ENCODE measurements at places on chromosomes 12 and 14. TPM values are rescaled to one million over a fixed set of nuclear protein-coding genes. Genes with fewer than 3 reads are reported as not detected.

Gene DEPDC4
- 3.5 TPM for total RNA-seq

Gene RFLNA
- not detected for total RNA-seq

Gene GLS2
- total RNA-seq, result 6.1 TPM

Gene SLC6A12
- not detected for total RNA-seq

Gene RNASE2
- not detected for total RNA-seq

Gene TRPV4
- not detected for total RNA-seq

Gene PIWIL1
- not detected for total RNA-seq

DNA sequence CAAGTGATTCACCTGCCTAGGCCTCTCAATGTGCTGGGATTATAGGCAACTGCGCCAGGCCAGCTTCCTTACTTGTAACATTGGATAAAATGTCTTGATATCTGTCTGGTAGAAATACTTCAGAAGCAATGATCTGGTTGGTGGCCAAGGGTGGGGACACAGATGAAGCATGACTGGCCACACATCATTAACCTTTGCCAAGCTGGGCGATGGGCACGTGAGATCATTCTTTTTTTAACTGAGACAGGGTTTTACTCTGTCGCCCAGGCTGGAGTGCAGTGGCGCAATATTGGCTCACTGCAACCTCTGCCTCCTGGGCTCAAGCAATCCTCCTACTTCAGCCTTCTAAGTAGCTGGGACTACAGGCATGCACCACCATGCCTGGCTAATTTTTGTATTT, 31.1 kb downstream of the PLEKHH1 start:
- no peak for DNase-seq

GRCh38 chr12:76560086-76560491, 518 bp upstream of the OSBPL8 start:
- DNase-seq, result no peak

GRCh38 chr12:16331998-16332397, 15.4 kb upstream of the MGST1 start:
- DNase-seq, result no peak

DNA sequence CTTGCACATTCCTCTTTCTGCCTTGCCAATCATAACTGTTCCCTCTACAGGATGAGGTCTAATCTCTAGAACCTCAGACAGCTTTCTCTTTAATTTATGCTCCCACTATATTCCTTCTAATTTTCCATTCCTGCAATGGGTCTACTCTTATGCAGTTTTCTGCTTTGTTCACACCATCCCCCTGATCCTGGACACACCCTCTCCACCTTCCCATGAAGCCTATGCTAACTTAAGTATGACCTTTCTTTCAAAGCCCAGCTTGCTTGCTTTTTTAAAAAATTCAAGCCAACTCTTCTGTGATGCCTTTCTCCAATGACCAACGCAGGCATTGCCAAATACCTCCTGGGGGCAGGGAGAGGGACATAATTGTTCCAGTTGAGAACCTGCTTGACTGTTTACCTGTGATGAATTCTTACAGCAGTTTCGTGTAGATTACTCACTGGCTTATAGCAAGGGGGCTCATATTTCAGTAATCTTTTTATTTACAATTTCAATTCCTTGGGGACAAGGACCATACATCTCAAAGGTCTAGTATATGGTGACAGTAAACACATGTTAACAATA, 7.8 kb downstream of the SLC38A1 start:
- DNase-seq, result no peak

- no peak for DNase-seq
These were observed 197.1 kb downstream of the BTG1 start for GRCh38 chr12:91948504-91948903.

DNA sequence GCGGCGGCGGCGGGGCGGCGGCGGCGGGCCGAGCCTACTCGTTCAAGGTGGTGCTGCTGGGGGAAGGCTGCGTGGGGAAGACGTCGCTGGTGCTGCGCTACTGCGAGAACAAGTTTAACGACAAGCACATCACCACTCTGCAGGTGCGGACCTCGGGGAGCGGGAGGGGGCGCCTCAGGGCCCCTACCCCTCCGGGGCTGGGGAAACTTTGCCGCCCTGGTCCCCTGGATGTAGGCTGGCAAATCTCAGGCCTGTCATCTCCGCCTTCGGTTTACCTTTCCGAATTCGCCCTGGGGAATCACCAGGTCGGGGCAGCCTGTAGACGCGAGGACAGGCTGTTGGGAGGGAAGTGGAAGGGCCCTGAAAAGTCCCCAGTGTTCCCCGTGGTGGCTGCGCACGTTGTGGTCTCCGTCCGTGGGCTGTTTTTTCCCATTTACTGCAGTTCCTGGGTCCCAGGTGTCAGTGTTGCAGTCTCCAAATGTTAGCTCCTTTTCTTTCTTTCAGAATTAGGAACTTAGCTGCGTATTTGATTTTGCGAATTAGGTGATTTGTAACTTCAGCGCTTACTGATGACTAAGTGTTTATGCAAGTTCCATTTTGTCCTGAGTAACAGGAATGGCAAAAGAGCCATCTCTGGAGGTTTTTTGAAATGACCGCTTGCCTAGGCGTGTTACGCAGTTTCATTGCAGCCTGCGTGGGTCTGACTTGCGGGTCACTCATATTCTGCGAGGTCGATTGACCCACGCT, 656 bp downstream of the RAB21 start:
- peak; percentile 80 for DNase-seq

DNA sequence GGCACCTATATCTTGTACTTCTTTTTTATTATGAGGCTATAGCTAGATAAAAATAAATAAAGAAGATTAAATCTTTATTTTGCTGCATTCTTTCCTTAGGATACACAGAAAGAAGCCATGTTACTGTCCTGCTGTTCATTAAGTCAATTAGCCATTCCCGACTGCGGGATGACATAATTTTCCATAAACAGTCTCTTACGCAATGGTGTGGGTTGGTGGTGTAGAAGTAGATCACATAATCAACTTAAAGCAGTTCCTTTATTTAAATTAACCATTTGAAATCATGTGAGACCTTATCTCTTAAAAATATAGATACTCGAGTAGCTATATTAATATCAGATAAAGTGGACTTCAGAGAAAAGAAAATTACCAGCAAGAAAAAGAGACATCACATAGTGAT, 40.2 kb downstream of the TAOK3 start:
- no peak for DNase-seq

DNA sequence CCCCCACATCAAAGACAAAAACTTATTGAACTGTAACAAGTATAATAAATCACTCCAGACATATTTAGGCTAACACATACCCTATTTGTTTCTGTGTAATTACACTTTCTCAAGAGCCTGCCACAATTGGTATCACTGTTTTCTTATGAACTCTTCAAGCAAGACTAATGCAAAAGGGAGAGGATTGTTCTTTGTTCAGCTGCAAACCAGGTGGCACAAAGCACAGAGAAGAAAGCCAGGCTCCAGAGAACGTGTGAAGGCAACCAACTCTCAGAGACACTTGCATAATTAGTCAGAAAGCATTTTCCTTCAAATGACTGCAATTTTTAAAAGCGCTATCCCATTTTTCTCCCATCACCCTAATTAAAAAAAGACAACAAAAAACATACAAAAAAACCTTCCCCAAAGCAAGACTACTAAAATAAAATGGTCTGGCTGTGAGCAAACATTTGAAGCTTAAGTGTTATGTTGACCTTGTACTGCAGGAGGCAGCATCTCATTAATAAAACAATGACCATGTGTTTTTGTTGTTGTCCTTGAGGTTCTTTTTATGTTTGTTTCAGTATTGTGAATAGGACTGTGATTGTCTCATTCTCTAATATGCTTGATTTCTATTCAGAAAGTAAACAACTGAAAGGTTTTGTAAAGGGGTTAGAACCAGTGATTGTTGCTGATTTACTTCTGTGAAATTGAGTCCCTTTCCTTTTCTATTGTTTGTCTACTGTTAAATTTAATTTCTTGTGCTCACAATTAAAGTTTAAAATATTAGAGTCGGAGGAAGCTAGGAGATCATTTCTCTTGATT, 452.7 kb upstream of the PDE3A start:
- no peak for DNase-seq

DNA sequence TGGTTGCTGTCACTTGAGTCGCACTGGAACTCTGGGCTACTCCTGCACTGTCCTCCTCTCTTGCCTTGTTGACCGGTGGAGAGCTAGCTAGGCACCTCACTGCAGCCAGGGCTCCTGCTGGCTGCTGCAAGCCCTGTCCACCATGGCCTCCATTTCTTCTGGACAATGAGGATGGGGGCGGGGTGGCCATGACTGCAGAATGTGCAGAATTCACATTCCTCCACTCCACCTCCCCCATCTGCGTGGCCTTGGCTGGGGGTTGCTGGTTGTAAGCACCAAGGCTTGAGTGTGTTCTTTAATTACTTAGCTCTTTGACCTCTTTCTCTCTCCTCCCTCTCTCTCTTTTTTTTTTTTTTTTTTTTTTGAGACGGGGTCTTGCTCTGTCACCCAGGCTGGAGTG, 248.5 kb downstream of the PCNX1 start:
- no peak for DNase-seq

DNA sequence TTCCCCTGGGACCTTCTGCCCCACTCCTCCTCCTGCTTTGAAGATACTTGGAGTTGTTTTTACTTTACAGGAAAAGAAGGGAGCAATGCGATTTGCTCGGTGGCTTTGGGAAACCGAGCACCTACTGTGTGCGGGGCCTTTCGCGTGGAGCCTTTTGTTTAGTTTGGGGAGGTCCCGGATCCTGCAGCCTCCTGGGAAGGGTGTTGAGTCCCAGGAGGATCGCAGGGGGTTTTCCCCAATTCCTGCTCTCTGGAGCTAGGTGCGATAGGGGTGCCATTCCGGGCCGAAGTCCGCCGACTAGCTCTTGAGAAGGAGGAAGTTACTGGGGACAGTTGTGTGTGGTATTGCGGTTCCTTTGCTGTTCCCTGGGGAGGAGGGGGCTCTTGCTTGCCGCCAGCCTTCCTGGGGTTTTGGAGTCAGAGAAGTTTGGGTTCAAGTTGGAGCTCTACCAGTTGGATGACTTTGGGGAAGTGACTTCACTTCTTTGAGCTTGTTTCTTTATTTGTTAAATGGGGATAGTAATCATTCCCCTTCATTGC, 1.1 kb downstream of the BRI3BP start:
- peak; percentile 25 for DNase-seq

GRCh38 chr12:51323966-51324895, at the start of gene BIN2:
BIN2 (minus strand) TSS chr12:51324174; CDS start chr12:51324102, 72 bp downstream.
- peak; percentile 87 for DNase-seq

GRCh38 chr14:91372671-91373495, 44.7 kb downstream of the CCDC88C start:
- DNase-seq, result peak; percentile 59

- DNase-seq, result no peak
These were observed 144.0 kb upstream of the TMPO start for GRCh38 chr12:98371419-98371818.

- no peak for DNase-seq
These were observed 138.7 kb upstream of the DYRK2 start for GRCh38 chr12:67509666-67510386.

Measured in activated CD4-positive, alpha-beta memory T cell treated with anti-CD3 and anti-CD28 coated beads for 36 hours (primary cell).